ENCODE measurements at places on chromosomes 16 and 17.

DNA sequence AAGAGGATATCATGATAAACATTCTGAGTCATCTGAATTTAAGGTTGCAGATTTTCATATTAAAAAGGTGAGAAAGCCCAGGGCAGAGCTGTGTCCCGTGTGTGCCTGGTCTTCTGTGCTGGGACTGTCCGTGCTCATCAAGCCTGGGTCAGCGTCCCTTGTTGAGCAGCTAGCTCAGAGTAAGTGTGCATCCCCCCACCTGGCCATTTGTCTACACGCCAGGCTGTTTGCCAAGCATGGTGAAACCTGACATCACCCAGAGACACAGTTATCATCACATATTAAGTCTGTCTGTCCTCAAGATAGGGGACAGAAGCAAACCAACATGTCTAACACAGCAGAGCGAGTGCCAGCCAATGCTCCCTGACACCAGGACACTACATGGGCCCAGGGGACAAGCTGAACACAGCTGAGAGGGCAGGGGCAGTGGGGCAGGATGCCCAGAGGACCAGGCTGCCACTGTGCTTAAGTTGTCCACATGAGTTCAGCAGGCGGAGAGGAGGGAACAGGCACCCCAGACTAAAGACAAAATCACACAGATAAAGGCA lies 57.9 kb upstream of the CNEP1R1 start:
- no peak for DNase-seq

DNA sequence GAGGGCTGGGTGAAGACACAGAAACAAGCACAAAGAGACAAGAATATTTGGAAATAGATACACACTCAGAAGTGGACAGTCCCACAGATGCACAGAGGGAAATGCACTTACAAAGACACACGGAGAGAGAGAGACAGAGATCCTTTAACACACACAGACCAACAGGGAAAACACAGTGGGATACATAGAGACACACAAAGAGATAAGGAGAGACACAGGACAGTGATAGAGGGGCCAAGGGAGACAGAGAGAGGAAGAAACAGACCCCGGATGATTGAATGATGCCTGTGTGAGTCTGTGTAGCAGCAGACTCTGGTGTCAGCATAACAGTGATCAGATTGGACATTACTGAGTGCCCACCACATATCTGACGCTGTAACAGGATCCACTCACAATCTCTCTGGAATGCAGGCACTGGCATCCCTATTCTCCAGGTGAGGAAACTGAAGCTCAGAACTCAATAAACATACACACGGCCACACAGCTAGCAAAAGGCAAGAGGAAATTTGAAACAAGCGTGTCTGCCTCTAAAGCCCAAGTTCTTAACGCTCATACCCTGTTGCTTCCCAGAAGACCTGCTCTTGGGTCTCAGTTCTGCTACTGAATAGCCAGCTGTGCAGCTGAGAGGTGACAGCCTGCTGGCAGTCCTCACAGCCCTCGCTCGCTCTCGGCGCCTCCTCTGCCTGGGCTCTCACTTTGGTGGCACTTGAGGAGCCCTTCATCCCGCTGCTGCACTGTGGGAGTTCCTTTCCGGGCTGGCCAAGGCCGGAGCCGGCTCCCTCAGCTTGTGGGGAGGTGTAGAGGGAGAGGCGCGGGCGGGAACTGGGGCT lies 186.3 kb upstream of the NLRP1 start:
- DNase-seq = no peak

- no peak for DNase-seq
These were observed 1.9 kb upstream of the PER1 start for GRCh38 chr17:8153957-8154607.

- no peak for DNase-seq
These were observed 35.7 kb upstream of the GNG13 start for GRCh38 chr16:836221-836620.

GRCh38 chr17:42120161-42120769 lies 902 bp downstream of the KAT2A start:
- DNase-seq = no peak

GRCh38 chr17:66564992-66565465 lies 262.6 kb downstream of the PRKCA start:
- DNase-seq = no peak

DNA sequence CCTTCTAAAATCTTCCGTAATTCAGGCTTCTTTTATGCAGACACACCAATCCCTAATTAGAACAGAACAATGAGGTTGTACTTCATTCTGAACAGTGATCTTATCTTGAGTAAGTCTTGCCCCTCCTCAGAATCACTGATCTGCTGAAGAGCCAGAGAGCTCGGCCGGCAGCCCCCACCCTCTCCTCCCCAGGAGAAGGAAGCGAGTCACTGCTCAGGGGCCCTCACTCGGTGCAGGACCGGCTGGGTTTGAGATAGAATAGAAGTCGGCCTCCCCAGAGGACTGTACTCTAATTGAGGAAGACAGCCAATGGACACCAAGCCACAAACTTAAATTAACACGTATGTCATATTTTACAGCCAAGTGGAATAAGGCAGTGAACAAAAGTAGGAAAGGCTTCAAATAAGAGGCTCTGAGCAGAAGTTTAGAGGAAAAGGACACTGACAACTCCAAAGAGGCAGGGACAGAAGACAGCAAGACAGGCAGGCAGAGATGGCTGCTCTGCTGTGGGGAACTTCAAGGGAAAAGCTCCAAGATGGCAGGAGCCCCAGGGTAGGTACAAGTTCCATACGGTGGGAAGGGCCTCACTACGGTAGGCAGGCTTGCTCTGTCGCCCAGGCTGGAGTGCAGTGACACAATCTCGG lies 18.6 kb downstream of the CREBBP start:
- no peak for DNase-seq

GRCh38 chr17:77256710-77257109 lies 115.9 kb downstream of the SEC14L1 start:
- DNase-seq = no peak

DNA sequence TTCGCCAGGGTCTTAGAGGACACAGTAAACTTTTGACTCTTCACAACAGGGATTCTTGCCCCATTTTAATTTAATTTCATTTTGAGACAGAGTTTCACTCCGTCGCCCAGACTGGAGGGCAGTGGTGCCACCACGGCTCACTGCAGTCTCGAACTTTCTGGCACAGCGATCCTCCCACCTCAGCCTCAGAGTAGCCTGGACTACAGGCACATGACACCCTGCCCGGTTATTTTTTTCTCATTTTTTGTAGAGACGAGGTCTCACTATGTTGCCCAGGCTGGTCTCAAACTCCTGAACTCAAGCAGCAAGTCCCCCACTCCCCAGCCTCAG lies 329 bp upstream of the NLE1 start:
- no peak for DNase-seq

DNA sequence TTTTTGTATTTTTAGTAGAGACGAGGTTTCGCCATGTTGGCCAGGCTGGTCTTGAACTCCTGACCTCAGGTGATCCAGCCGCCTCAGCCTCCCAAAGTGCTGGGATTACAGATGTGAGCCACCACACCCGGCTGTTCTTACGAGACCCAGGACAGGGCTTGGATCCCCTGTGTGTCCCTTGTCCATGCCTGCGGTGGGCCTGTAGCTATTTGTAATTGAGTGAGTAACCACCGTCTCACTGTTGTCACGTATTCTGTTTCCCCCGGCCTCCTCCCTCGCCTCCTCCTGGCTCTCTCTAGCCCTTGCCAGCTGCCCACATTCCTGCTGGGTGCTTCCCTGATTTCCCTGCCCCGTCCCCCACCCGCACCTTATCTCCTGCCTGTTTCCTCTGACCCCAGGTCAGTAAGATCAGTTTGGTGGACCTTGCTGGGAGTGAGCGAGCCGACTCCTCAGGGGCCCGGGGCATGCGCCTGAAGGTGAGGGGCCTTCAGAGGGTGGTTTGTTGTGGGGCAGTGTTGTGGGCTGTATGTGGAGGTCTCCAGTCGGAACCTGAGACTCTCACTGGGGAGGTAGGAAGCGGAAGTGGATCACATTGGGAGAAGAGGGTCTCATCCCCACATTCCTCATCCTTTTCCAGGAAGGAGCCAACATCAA lies 5.6 kb downstream of the KIF1C start:
- no peak for DNase-seq

- DNase-seq = no peak
These were observed 4.8 kb downstream of the SCGB1C2 start for GRCh38 chr17:142102-142661.

DNA sequence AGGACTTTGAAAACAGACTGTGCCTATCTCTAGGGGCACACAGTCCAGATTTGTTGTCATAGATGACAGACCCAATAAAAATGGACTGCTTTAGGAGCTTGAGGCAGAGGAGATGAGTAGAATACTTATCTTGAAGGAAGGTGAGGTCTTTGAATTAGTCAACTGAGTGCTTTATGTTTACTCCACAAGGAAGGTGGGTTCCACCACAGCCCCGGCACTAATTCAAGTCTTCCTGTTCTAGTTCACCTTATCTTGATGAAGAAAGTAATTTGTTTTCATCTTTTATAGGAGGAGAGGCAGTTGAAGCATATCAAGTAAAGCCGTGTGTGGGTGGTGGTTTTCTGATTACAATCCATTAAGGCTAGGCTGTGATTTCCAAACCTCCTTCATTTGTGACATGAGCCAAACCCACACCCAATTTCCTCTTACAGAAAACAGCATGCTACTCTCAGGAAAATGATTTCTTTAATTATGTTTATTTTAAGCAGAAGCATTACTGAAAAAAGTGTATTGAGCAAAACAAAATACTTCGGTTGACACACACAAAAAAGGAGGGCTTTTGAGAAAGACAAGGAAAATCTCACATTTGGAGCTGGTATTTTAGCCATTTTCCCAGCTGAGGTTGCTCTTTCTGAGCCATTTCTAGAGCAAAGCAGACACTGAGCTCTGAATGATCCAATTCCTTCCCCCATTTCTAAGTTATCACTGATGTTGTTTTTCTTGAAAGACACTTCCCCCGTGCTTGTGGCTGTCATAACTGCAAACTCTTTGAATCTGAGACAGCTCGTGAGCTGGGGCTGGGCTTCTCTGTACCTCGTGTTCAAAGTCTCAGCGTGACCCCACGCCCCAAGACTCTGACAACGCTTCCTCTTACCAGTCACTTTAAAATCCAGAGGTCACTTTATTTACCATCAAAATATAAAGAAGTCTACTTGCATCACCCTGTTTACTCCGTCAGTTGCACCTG lies 35.4 kb downstream of the CDRT15 start:
- DNase-seq = no peak

DNA sequence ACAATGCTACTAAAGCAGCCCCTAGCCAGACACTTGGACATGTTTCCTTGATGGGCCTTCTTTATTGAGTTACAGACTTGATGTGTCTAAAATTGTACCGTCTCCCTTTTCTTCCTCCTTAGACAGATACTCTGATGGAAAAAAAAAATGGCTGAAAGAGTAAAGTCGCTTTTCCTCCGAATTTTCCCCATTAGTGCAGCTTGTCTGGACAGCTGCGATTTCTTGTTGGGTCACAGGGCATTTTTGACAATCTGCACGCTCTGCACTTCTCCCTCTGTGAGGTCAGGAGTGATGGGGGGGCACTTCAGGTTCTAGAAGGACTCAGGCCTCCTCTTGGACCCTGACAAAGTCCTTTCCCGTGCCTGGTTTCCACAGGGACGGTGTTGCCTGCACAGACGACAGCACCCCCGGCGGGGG lies 968 bp upstream of the PRKAR1A start:
- DNase-seq = no peak

GRCh38 chr16:30774367-30775130 lies 12.4 kb downstream of the RNF40 start:
- no peak for DNase-seq

DNA sequence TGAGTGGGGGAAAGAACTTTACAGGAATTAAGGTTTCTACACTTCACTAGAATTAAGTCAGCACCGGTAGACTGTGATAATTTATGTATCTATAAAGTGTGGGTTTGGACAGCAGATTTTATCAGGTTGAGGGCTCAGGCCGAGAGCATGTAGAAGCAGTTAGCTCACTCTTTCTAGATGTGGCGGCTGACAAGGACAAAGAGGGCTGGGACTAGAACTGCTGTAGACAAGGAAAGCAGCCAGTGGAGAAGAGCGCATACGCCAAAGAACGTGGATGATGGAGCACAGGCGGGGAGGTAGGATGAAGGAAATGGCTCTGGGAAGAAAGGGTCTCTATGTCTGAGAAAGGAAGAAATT lies 504 bp upstream of the GOSR1 start:
- no peak for DNase-seq

DNA sequence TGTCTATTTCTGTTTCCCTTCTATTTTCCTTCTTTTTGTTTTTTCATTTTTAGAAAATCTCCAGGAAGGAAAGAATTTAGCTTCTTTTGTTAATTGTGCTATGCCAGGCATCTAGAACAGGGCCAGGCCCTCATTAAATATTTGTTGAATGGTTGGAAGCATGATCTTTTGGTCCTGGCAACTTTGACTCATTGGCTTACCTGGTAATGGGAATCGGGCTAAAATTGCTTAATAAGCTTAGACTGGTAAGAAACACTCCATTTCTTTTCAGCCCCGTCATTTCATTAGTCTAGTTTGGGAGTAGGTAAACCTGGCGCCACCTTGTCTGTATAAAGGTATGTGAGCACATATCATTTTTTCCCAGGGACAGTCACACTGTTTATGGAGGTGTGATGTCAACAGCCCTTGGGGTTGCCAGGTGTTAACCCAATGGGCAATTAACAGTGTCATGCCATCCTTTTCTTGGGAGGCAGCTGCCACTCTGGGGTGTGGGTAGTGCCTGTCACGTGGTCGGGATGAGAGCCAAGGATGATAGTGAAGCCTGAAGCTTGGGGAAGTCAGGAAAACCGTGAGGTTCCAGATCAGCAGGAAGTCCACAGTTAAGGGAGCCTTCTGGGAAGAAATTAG lies 9.5 kb upstream of the NDEL1 start:
- no peak for DNase-seq

DNA sequence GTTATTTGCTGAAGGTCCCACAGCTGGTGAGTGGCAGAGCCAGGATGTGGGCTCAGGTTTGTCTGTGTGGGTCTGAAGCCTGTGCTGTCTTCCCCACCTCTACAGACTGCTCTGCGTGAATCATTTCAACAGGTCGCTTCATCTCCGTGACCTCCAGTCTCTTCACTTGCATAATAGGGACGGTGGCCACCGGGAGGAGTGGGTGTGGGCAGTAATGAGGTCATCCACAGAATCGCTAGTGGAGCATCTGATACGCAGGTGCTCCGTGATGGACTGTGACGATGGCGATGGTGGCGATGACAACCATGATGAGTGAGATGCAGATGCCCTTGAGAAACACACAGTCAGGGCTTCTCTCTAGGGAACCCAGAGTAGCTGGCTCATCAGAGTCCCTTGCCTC lies 120.2 kb downstream of the RAP1GAP2 start:
- DNase-seq = no peak

- no peak for DNase-seq
These were observed 38.5 kb downstream of the PIEZO1 start for GRCh38 chr16:88746506-88746905.

- no peak for DNase-seq
These were observed 14.2 kb upstream of the KREMEN2 start for GRCh38 chr16:2949705-2950352.
